Hematopoietic multipotent progenitor cell treated with erythropoietin and hydrocortisone succinate and interleukin-3 and kit ligand, for 15 days (in vitro differentiated cells): ENCODE measurements at places on chromosomes 2 and 18.

DNA sequence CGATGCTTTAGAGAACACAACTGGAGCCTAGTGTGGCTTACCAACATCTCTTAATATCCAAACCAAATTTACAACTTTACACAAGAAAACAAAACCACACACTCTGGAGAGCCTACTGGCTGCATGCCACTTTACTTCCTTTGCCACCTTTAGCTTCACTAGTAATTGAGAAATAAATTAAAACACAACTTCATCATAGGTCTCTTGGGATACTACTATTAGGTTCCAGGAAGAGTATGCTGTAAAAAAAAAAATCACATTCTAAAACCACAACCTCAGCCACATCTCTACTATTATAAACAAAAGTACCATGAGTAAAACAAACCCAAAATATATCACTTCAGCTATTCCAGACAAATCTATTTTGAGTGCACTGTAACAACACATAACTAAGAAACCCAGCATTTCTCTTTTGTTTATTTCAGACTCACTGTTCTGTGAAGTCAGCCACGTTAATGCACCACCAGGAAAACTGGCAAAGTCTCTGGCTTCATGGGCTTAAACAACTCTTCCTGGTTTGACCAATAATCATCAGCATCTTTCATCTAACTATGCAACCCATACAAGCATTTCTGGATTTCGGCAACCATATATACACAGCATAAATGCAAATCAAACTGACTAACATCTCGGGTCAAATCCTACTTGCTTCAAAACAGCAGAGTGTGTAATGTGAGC, 59.1 kb downstream of the REV1 start:
- DNase-seq = no peak

GRCh38 chr2:85846411-85846810, 42.4 kb downstream of the ST3GAL5 start:
- no peak for DNase-seq

GRCh38 chr18:76859474-76860339, 37.4 kb downstream of the ZNF236 start:
- DNase-seq = no peak

GRCh38 chr2:168587307-168587706, 131.2 kb downstream of the CERS6 start:
- no peak for DNase-seq

DNA sequence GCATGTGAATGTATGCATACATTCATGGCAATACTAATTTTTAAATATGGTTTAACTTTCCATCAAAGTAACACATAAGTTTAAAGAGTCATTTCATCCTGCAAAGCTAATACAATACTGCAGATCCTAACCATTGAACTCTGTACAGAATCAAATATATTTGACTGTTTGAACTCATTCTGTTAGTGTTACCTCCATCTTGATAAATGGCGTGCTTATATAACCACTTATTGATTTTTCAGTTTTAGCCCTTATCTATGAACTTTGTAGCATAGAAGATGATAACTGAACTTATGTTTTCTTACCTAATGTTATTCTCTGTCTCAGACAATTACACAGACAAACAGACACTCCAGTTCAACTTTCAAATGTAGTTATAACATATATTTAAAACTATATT, 731.0 kb upstream of the LRATD1 start:
- DNase-seq = no peak

DNA sequence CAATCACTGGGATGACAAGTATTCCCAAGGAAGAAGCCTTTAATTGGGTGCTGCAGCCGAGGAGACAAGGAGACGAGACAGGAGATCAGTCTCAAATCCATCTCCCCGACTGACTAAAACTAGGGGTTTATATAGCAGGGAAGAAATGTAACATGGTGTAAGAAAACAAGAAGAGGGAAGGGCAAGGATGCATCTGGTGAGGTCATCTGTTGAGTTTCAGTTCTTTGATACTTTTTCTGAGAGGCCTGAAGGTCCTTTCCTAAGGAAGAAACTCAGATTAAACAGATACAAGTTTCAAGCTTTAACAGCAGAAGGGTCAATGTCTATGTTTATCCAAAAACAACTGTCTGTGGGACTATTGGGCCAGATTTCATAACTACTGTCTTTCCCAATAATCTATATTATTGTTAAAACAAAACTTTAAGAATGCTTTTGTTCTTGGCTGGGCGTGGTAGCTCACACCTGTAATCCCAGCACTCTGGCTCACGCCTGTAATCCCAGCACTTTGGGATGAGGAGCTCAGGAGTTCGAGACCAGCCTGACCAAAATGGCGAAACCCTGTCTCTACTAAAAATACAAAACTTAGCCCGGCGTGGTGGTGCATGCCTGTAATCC, 2.5 kb upstream of the PDCL3 start:
- no peak for DNase-seq

- no peak for DNase-seq
These were observed 140.6 kb downstream of the UPP2 start for GRCh38 chr2:158242280-158242679.

DNA sequence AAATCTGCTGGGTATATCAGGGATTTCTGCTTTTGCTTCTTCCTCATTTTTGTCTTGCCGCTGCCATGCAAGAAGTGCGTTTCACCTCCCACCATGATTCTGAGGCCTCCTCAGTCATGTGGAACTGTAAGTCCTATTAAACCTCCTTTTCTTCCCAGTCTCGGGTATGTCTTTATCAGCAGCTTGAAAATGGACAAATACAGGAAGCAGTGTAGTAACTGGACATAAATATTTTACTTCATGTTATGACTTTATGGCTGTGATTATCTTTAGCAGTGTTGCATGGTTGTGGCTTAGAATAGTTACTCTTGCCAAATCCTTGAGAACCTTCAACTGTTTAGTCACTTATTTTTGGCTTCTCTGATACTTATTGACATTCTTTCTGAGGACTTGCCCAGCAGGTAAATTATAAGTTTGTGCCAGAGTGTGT, 66.2 kb upstream of the DLX2 start:
- DNase-seq = no peak

DNA sequence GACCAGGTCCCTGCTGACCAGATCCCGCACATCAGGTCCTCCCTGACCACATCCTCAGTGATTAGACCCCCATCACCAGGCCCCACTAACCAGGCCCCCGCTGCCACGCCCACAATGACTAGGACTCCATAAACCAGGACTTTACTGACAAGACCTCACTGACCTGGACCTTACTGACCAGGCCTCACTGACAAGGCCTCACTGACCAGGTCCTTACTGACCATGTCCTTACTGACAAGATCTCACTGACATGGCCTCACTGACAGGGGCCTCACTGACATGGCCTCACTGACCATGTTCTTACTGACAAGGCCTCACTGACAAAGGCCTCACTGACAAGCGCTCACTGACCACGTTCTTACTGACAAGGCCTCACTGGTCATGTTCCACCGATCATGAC, 107.9 kb upstream of the TEKT4 start:
- DNase-seq = no peak

DNA sequence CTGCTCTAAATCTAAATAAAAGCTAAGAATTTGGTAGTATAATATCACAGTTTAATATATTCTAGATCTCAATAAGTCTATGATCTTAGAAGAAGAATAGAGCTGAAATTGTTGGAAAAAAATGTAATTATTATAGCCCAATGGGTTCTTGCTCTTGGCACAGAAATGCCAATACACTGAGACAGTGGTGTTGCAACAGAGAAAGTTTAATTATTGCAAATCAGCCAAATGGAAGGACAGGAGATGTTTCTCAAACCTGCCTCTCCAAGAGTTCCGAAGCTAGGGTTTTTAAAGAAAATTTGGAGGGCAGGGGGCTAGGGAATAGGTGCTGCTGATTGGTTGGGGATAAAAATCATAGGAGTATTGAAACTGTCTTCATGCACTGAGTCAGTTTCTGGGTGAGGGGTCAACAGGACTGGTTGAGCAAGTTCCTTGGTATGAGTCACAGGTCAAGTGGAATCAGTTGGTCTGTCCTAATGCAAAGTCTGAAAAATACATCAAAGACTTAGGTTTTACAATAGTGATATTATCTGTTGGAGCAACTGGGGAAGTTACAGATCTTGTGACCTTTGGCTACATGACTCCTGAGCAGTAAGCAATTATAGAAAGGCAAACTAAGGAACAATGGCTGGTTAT, 228.6 kb downstream of the CD226 start:
- no peak for DNase-seq

GRCh38 chr2:64987001-64987955, 1.9 kb upstream of the SLC1A4 start:
- no peak for DNase-seq

GRCh38 chr2:161825429-161825828, 201.2 kb downstream of the SLC4A10 start:
- no peak for DNase-seq

DNA sequence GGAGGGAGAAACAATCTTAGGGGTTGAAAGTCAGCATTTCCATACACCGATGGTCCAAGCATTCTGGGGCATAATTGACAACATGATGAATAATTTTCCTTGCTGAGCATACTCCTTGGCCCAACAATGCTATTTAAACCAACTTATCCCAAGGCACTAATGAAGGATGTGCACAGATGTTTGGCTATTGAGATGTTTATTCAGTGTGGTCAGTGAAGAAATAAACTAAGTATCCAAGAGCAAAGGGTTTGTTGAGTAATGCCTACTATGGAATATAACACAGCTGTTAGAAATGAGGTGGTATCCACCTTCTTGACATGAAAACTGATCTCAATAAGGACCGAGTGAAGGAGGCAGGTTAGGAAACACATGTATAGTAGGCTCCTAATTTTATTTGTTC, 53.9 kb upstream of the RAB6D start:
- no peak for DNase-seq

DNA sequence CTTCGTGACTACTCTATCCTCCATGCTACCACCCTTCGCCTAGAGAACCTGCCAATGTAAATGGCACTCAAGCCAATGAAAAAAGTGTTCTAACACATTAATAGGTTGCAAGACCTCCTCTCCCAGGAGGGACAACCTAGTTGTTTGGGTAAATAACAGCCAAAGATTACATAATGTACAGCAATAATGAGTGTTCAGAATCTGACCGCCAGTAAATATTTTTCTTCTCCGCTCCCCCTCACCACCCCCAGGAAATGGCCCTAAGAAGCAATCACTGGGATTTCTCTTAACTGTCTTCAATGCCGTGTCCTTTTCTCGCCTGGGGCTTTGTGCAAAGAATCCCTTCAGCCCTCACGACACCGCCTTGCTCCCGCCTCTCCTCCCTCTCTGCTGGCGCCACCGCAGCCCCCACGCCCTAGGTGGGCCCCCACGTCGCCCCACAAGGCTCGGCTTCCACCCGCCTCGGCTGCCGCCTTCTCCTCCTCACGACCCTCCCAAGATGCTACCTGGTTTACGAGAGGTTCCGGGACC, 458 bp downstream of the HYCC2 start:
- DNase-seq = peak; percentile 34

- DNase-seq = no peak
These were observed at the start of gene SESTD1 for GRCh38 chr2:179264368-179265081. TSS of gene SESTD1 (minus strand) at chr2:179264832. CDS start at chr2:179191841, 72,991 bp downstream.

GRCh38 chr2:98313492-98314250, 32.6 kb upstream of the CNGA3 start:
- DNase-seq = no peak

GRCh38 chr2:205769495-205769850, 87.2 kb downstream of the NRP2 start:
- DNase-seq = no peak

DNA sequence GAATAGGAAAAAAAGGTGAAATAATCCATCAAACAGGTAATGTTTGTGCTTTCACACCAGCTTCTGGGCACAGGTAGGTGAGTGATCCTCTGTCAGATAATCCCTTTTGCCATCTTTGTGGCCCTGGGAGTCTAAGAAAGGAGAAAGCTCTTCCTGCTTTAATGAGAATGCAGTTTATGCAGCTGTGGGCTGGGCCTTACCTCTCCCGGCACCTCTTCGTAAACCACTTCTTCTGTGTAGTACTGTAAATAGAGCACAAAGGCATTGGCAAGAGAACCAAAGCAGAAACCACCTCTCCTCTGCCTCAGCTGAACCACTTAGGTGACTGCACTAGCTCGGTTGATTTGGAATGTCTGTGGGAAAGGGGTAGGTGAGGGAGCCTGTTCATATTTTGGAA, 4.9 kb downstream of the NEB start:
- DNase-seq = no peak

- no peak for DNase-seq
These were observed 21.9 kb downstream of the APCDD1 start for GRCh38 chr18:10476338-10476791.

DNA sequence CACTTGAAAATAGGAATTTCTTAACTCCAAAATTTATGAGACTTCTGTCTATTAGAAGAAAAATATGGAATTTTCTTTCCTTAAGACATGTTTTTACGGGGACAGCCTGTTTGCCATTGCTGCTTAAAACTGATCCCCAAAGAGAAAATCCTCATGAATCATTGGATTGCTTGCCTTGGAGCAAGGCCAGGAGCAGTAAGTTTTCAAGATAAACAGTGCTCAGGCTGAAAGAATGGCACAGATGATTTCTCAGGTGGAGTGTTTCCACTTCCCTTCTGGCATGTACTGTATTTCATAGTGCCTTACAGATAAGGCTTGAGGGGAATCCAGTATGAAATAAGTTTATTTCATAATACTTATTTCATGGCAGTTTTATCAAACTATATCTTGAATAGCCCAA, 74.3 kb upstream of the MMADHC start:
- DNase-seq = no peak
